A549 treated with RU486 at 1 μM for 4 hours (cell line): ENCODE measurements at places on chromosomes 7 and 10. TPM values are rescaled to one million over a fixed set of nuclear protein-coding genes. Genes with fewer than 3 reads are reported as not detected.

The POU6F2 gene
- total RNA-seq = not detected in 5 replicates

The FGF8 gene
- 0.22 TPM in 1 of 5 replicates, not detected in the others for total RNA-seq

The ENTPD1 gene
- total RNA-seq = 0.09 to 0.12 TPM in 2 of 5 replicates, not detected in the others

The CYP2C18 gene
- total RNA-seq = 0.07 to 0.17 TPM (median 0.16 TPM) in 3 of 5 replicates, not detected in the others

The HOXA6 gene
- 0.98 to 2.1 TPM (median 1.5 TPM) in 5 replicates for total RNA-seq

The UCMA gene
- total RNA-seq = not detected in 5 replicates

The LARP4B gene
- 27.5 to 37.4 TPM (median 35.4 TPM) in 5 replicates for total RNA-seq

The OR13A1 gene
- not detected in 5 replicates for total RNA-seq
